ENCODE measurements at places on chromosomes 5 and 9. TPM values are rescaled to one million over a fixed set of nuclear protein-coding genes. Genes with fewer than 3 reads are reported as not detected.

DNA sequence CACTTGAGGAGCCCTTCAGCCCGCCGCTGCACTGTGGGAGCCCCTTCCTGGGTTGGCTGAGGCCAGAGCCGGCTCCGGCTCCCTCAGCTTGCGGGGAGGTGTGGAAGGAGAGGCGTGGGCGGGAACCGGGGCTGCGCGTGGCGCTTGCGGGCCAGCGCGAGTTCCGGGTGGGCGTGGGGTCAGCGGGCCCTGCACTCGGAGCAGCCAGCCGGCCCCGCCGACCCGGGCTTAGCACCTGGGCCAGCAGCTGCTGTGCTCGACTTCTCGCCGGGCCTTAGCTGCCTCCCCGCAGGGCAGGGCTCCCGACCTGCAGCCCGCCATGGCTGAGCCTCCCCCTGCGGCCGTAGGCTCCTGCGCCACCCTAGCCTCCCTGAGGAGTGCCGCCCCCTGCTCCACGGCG, 6.2 kb upstream of the SHB start:
- no peak for DNase-seq

- no peak for DNase-seq
Measured at GRCh38 chr5:171931163-171931562, 75.3 kb downstream of the FBXW11 start.

DNA sequence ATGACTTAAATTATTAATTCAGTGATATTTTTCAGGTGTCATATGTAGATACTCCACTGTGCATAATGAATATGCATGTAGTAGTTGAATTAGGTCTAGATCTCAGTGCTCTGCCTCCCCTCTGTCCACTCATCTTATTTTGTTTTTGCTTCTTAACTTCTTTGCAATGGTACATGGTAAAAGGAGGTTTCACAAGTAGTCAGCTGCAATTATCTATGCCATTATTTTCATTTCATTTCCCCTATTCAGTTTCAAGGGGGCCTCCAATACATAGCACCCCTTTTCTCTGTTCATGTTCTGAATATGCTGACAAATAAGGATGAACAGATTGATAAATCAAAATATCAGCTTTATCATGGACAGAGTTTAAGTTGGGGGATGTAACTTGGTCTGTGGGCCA, 511.6 kb upstream of the ZNF608 start:
- DNase-seq: no peak

- no peak for DNase-seq
Measured at GRCh38 chr5:53123702-53124101, 14.1 kb upstream of the MOCS2 start.

DNA sequence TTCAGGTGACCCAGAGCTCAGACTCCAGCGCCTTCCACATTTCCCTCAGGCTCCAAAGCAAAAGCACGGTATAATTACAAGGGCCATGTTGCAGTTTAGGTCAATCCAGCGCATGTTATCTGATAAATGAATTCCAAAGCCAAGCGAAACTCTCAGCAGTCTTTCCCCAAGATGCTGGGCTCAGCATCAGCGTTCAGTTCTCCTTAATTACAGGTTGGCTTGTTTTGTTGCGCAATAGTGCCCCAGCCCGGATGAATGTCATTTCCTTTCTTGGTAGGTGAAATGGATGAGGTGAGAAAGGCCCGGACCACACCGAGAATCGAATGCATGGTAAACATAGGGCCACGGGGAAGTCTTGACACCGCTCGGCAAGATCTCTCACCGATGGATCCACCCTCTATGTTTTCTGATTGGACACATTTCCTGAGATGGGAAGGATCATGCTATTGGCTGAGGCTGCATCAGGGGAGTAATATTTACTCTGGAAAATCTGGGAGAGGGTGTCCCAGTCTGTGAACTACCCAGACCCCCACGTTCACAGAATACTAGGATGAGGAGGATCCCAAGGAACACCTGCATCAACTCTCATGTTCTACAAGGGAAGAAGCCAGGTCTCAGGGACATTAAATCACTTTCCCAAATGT, 221.2 kb upstream of the ANKRD55 start:
- DNase-seq: no peak

- peak; percentile 77 for DNase-seq
Measured at GRCh38 chr5:59367791-59368394, 525.6 kb downstream of the PDE4D start.

GRCh38 chr5:14574891-14575508, 6.6 kb upstream of the OTULINL start:
- no peak for DNase-seq

GRCh38 chr9:80883426-80883825, 805.9 kb downstream of the TLE1 start:
- no peak for DNase-seq

- no peak for DNase-seq
Measured at GRCh38 chr9:97384406-97385262, 27.3 kb upstream of the TDRD7 start.

- no peak for DNase-seq
Measured at GRCh38 chr5:13985731-13986418, 41.4 kb upstream of the DNAH5 start.

DNA sequence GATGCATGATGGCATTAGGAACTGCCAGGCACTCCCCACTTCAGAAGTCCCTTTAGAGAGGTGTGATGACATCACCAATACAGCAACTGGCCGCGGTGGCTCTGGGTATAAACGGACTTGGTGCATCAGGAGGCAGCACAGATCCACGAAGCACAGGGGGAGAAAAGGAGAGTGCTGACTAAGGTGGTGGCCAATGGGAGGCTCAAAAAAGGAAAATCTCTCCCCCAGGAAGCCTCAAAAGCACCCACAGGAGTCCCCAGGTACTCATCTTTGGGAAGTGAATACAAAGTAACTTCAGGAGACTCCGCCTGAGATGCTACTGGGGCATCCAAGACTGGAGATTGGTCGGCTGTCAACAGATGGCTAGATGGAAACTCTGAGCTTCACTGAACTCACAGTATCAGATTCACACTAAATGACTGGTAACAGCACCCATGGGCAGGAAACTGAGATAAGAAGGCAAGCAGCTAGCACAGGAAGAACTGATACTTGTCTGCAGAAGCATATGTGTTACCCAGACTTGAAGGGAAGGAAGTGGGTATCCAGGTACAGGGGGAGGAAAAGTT, 7.6 kb downstream of the TTC39B start:
- no peak for DNase-seq

DNA sequence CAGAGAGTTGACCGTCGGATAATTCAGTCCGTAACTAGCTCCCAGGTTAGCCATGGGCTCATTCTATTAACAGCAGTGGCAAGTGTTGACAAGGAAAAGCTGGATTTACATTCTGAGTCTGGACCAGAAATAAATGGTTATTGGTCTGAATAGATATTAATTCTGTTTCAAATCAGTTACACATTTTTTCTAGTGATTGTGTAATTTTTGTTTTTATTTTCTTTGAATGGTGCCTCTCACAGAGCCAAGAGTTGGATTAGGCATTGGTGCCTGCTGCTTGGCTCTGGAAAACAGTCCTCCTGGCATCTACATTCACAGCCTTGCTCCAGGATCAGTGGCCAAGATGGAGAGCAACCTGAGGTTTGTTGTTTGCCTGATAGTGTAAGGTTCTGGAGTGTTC, 115.1 kb downstream of the GOLPH3 start:
- DNase-seq: no peak

GRCh38 chr9:23011669-23012068, 565.0 kb downstream of the DMRTA1 start:
- DNase-seq: no peak

DNA sequence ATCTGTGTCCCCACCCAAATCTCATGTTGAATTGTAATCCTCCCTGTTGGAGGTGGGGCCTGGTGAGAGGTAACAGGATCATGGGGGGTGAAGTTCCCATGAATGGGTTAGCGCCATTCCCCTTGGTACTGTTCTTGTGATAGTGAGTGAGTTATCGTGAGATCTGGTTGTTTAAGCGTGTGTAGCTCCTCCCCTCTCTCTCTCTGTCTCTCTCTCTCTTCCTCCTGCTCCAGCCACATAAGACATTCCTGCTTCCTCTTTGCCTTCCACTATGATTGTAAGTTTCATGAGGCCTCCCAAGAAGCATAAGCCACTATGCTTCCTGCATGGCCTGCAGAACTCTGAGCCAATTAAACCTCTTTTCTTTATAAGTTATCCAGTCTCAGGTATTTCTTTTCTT, 28.8 kb downstream of the C5orf15 start:
- DNase-seq: peak; percentile 5

DNA sequence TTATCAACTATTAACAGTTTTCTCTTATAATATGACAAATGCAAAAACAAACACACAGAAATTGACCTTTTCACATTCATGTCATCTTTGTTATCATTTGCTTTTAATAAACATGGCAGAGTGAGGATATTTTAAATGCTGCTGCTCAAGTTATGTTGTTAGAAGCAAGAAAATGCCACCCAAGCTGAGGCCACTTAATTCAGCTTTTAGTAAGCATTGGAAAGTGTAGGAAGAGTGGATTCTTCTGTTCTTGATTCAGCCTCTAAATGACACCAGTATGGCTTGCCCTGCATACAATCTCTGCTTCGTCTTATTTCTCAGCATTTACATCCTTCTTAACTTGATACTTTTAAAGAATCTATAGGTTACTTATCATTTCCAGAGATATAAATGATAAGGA, 420.4 kb upstream of the POU5F2 start:
- DNase-seq: no peak

Gene PCDHGC4
- 6.1 TPM for total RNA-seq

Gene ANKRD31
- total RNA-seq: 0.16 TPM

Gene ALDH7A1
- total RNA-seq: 25.3 TPM

Gene URM1
- 34.0 TPM for total RNA-seq

Gene TSSK1B
- 0.18 TPM for total RNA-seq

Gene RANBP17
- 10.8 TPM for total RNA-seq

Gene UGT3A1
- total RNA-seq: not detected

Gene BNC2
- total RNA-seq: 69.0 TPM

Gene SPRY4
- 49.8 TPM for total RNA-seq

Gene PTGDS
- 128 TPM for total RNA-seq

Data from aorta (tissue), 5 donors.